ENCODE measurements at places on chromosomes 12 and 14.

GRCh38 chr14:94682061-94682516, 69.9 kb downstream of the SERPINA3 start:
- DNase-seq = no peak

DNA sequence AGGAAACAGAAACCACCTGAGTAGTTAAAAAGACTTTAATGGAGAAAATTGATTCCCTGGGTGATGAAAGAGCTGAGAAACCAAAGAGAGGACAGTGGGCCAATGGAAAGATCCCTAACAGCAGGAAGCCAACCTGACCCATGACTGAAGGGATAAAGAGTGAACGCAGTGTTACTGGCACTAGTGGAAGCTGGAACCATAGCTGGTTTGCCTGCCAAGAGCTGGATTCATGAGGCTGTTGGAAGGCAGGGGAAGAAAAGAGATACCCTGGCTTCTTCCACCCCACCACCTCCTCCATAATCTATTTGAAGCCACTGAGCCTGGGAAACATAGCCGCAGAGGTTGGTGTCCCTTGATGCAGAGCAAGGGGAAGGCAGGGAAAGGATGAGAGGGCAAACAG, 125.5 kb upstream of the PRKD1 start:
- no peak for DNase-seq

- DNase-seq = no peak
Measured at GRCh38 chr12:89185181-89185580, 167.1 kb downstream of the DUSP6 start.

DNA sequence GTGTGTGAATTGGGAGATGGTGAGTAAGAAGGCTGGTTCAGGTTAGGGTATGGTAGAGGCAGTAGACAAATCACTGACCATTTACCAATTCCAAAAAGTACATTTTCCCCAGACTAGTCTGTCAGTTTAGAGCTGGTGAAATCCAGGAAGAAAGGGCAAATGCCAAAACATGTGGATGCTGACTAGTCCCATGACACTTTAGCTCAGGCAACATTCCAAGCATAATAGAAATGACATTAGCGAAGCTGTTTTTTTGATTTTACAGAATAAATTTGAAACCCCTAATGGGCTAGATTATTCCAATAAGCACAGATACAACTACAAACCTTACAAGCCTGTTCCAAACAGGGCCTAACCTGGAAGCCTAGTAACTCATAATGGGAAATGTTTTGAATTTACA, 884.2 kb downstream of the FLRT2 start:
- no peak for DNase-seq

- no peak for DNase-seq
Measured at GRCh38 chr12:108732489-108733229, 1.3 kb upstream of the CORO1C start.

DNA sequence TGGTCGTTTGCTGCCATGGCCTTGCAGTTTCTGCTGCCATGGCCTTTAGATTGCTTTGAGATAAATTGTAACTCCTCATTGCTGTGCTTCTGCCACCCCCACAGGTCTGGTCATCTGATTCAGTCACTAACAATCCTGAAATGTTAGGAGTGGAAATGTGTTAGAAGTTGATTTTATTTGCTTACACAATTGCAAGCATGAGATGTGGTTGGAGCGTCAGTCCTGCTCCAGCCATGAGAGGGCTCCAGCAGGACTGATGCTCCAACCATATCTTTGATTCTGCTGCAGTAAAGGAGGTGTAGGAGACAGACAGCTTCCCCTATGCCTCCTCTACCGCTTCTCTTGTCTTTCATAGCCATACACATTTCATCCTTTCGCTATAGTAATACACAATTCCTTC, 226.8 kb upstream of the RGS6 start:
- no peak for DNase-seq

- no peak for DNase-seq
Measured at GRCh38 chr12:28258998-28259397, 68.7 kb downstream of the CCDC91 start.

DNA sequence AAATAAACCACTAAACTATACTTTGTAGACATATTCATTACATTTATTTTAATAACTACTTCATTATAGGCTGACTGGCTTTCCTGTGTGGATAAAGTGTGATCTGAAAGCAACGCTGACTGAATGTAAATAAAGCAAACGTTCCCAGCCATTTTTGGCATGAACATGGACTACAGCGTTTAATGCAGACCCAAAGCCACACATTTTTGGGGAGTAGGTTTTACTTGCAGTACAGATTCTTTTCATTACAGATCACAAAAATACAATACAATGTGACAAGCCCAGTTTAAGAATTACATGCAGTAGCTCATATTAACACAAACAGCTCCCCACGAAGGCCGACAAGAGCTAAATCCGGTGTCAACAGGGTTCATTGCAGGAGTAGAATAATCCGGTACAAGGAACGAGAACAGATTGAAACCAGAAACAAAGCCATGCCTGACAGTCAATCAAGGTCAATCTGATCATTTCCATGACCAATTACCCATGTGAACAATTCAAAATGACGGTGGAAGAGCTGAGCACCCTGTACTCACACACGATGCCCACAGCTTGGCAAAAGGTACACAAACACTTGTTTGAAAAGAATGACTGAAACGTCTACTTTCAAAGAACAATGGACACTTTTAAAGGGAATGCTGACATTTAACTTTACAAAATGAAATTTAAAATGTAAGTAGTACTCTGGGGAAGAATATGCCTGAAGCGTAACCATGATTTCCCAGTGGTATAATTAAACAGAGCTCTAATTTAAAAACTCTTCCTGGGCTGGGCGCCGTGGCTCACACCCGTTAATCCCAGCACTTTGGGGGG, 5.3 kb downstream of the BAG5 start:
- DNase-seq = no peak
